ENCODE measurements at places on chromosomes 7 and 10.

- DNase-seq, result no peak
These were observed 80.7 kb downstream of the MMRN2 start for GRCh38 chr10:86876748-86877147.

GRCh38 chr7:35646289-35647023, 48.5 kb downstream of the HERPUD2 start:
- DNase-seq, result no peak

- DNase-seq, result peak; percentile 20
These were observed 54.3 kb upstream of the KDM7A start for GRCh38 chr7:140230861-140231770.

DNA sequence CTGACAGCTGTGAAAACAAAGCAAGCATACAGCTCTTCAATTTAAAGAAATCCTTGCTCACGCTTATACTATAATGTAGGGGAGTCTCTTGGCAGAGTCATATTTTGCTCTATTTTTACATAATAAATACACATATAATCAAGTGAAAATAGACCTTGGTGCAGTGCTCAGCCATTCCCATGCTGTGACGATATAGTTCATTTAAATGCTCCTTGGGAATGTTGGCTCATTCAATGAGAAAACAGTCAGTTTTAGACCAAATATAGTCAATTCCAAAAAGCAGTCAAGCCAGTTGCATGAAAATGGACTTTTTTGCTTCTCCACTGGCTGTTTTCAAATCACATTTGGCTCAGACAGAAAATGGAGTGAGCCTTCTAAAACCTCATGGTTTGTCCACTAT, 587.4 kb downstream of the SUGCT start:
- no peak for DNase-seq

GRCh38 chr10:13184730-13185514, 23.6 kb downstream of the MCM10 start:
- DNase-seq, result no peak

DNA sequence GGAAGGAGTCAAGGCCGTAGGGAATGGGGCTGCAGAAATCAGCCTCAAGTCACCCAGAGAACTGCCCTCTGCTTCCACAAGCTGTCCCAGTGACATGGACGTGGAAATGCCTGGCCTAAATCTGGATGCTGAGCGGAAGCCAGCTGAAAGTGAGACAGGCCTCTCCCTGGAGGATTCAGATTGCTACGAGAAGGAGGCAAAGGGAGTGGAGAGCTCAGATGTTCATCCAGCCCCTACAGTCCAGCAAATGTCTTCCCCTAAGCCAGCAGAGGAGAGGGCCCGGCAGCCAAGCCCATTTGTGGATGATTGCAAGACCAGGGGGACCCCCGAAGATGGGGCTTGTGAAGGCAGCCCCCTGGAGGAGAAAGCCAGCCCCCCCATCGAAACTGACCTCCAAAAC, 50.2 kb upstream of the PDCD4 start:
- DNase-seq, result no peak

DNA sequence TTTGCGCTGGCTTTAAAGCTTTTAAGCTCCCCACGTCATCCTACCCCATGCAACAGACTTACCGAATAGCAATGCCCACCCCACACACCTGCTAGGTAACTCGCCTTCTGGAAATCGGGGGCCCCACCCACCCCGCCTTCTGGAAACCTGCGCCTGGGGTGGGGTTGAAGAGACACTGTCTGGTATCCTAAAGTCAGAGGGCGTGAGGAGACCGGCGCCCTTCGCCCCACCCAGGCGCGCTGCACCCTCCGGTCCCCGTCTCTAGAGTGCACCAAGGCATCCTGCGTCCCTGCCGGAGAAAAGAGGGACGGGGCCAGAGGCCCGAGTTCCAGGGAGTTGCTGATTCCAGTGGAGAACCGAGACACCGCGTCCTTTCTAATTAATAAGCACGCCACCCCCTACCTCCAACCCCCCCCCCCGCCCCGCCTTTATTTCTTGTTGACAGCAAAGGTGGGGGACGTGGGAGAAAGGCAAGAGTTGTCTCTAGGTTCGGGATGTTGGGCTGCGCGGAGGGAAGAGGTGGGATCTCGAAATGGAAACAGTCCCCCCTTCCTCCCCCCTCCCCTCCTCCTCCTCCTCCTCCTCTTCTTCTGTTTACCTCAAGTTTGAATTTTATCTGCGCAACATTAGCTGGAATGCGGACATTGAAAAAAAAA, 220.9 kb upstream of the MKLN1 start:
- DNase-seq, result peak; percentile 33

DNA sequence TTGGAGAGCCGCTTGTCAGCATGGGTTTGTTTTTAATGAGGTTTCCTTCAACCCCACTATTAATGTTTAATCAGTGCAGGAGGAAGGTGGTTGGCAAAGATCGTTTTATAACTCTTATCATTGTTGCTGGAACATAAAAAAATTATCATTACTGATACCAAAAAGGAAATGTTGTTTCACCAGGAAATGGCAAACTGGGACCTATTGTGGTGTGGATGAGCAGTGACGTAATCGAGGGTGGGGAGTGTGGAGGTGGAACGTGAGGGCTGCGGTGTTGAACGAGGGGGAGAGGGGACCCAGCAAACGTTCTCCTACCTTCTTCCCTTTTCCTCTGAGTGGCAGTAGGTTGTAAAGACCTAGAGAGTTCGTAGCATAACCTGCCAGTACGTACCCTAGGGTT, 71.9 kb upstream of the TOMM7 start:
- DNase-seq, result no peak

DNA sequence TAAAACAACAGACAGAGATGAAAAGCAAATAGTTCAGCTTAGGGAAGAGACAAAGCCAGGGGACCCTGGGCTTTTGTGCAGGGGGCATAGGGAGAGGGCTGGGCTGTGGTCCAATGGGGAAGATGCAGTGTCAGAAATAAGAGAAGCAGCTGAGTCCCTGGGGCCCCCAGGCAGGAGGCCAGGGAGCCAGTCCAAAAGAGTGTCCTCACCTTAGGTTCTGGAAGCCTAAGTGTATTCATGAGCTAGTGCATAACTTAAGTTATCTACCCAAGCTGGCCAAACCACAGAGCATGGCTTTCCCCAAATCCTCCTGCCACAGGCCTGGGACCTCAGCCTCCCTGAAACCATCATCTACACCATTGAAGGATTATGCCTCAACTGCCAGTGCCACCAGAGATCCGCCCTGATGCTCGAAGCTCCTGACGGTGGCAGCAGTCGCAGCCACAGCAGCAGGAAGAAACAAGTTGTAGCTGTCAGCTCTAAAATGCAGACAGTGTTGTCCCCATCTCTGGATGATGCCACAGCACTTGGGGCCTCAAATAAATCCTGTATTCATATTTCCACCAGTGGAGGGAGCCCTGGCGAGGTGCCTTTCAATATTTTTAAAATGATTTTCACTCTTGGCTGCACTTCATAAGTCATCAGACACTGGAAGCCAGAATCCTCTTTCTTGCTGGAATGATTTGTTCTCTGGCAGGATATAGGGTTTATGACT, 574.6 kb downstream of the GRID1 start:
- DNase-seq, result no peak

DNA sequence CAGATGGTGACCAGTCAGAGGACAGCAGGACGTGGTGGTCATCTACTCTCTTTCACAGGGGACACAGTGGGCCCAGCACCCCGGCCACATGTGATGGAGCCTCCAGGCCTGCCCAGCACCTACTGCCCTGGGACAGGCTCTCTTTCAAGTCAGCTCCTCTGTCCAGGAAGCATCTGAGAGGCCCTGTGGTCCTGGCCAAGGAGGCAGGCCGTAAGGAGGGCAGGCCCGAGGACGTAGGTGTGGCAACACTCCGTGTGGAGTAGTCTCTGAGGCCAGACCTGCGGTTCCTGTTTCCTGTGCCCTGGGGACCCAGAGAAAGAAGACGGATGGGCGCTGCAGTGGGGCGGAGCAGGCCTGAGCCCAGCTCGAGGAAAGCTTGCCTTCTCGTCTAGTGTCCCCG, 179.2 kb downstream of the EBF3 start:
- no peak for DNase-seq

- DNase-seq, result no peak
These were observed 96.5 kb upstream of the CREB5 start for GRCh38 chr7:28315565-28316410.
